AG04449 (cell line): ENCODE measurements at places on chromosomes 3 and 15.
A peak's percentile ranks its signal among the peaks of the same experiment; 100 is the strongest.

DNA sequence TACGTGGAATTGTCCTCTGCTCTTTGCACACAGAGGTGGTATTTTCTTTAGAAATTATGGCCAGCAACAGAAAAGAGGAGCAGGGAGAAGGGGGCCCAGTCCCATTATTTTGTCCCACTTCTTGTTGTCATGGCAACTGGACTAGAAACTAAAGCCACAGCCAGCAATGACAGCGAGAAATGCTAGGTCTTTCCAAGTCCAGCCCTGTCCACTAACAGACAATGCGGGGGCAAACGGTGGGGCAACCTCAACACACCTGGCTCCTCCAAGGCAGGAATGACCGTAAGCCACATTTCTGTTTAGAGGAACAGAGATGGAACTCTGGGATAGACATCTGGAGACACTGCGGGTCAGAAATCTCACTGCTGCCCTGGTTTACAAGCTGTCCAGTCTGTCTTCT lies 107.3 kb downstream of the RFTN1 start:
- DNase-seq = no peak

GRCh38 chr3:87503900-87504498 lies 227.6 kb upstream of the POU1F1 start:
- DNase-seq = peak; percentile 50

DNA sequence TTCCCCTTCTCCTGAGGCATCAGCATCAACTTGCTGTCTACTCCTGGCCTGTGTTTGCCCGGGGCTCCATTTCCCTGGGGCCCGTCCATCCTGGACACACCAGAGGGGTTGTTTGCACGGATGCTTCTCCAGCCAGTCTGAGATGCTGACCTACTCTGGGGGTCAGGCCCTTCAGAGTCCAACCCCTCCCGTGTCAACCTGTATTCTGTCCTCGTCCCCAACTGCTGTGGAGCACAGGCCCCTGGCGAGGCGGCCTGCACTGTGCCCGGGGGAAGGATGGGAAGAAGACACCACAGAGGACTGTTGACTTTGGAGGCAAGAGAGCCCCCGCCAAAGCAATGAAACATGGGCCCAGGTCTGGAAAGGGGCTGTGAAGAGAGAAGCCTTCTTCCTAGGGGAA lies 25.8 kb downstream of the ALS2CL start:
- DNase-seq = no peak

DNA sequence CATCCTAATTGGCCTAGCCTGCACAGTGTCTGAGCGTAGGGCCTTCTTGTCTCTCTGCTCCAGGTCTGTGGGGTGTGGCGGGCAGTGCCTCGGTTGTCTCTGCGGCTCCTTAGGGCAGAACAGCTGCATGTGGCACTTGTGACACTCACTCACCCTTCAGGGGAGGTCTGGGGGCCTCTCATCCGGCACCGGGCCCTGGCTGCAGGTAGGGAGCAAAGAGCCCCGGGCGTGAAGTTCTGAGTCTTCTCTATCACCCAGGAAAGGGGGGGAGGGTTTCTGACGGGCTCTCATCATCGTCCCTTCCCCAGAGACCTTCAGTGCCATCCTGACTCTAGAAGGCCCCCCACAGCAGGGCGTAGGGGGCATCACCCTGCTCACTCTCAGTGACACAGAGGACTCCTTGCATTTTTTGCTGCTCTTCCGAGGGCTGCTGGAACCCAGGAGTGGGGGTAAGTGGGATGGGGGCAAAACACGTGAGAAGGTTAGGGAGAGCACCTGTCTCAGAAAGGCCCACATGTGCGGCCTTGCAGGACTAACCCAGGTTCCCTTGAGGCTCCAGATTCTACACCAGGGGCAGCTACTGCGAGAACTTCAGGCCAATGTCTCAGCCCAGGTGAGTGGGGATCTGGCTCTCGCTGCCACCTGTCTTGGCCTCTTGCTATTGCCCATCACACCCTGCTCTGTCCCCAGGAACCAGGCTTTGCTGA lies 2.6 kb downstream of the CHRD start:
- no peak for DNase-seq

DNA sequence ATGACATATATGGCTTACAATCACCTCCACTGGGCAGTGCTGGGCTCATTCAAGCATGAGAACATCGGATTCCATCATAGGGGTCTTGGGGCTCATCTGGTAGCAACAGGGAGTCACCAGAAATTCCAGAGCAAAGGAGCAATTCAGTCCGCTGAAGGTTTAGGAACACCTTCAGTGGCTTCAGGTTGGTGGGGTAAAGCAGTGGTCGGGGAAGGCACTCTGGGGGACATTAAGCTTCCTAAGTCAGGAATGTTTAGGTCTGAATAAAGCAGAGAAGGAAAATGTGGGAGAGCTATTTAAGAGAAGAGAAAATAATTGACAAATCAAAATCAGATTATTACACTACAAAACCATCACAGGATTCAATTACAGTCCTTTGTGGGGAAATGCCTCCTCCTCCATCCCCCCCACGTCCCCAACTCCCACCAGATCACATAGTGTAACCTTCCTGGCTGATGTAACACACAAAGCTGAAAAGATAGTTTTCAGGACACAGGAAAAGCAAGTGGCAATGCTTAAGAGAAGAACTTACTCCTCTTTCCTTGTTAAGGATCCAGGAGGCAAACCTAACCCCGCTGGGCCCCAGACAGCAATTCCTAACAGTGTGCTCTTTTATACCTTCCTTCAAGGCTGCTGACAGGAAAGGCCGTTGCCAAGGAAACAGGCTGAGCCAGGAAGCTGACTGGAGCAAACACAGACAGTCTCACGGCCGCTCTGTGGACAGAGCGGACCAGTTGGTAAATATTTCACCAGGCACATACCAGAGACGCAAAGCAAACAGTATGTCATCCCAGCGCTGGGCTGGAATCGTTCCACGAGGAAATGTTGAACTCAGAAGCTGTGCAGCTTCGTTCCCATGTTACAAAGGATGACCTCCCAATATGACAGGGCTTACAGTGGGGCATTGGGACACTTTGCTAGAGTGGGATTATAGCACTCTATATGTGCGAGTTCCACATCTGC lies 57.5 kb upstream of the LMCD1 start:
- peak; percentile 99 for DNase-seq
